Memory B cell (primary cell): ENCODE measurements at places on chromosomes 4 and X.

GRCh38 chr4:155944516-155944915 is 9.2 kb downstream of the CTSO start:
- no peak for DNase-seq

GRCh38 chrX:10986616-10987015 is 124.5 kb upstream of the HCCS start:
- DNase-seq, result no peak

- DNase-seq, result no peak
Observed at GRCh38 chr4:53128706-53129357, 237.0 kb downstream of the SCFD2 start.

DNA sequence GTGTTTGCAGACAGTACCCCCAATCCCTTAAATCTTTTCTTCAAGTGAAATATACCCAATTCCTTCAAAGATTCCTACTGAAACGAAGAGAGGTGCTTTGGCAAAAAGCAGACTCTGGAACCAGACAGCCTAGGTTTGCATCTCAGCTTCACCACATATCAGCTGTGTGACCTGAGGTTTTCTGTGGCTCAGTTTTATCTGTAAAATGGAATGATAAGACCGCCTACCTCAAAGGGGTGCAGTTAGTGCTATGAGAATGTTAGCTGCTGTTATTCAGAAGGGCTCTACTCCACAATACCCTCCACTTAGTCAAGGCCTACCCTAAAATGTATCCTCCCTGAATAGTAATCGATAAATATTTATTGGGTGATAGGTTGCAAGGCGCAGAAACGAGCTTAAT is 664 bp downstream of the PIR start:
- DNase-seq, result no peak

DNA sequence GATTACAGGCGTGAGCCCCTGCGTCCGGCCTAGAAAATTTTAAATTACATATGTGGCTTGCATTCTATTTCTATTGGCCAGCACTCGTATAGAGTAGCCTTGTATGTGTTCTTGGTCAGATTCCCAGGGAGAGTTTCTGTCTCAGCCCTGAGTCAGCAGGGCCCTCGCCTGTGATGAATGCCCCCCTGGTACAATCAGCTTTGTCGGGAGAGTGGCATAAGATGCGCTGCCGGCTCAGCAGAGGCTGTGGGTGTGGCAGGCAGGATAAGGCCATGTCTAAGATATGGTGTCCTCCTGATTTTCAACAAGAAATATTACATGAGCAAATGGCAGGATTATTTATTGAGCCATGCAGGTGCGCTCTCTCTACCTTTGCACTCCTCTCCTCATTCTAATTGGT is 1.6 kb upstream of the REELD1 start:
- DNase-seq, result no peak

GRCh38 chr4:84022564-84022963 is 476.5 kb downstream of the NKX6-1 start:
- DNase-seq, result no peak

DNA sequence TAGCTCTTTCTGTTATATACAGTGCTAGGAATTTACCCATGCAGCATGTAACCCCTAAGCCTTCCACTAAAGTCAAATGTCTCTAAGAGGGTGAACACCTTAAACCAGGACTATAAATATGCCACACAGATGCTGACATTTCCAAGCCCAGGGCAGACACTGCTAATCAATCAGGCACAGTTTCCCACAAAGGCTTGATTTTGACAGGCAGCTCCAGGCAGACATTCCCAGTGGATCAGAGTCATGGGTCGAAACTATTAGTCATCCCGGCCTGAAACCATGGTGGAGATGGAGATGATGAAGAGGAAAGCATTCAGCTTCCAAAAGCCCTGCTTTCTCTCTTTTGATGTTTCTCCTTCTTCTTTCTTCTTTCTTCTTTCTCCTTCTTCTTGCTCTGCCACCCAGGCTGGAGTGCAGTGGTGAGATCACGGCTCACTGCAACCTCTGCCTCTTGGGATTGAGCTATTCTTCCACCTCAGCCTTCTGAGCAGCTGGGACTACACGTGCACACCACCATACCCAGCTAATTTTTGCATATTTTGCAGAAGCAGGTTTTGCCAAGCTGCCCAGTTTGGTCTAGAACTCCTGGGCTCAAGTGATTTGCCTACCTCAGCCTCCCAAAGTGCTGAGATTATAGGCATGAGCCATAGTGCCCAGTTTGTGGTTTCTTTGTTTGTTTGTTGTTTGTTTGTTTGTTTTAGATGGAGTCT is 21.0 kb upstream of the SORCS2 start:
- DNase-seq, result no peak

DNA sequence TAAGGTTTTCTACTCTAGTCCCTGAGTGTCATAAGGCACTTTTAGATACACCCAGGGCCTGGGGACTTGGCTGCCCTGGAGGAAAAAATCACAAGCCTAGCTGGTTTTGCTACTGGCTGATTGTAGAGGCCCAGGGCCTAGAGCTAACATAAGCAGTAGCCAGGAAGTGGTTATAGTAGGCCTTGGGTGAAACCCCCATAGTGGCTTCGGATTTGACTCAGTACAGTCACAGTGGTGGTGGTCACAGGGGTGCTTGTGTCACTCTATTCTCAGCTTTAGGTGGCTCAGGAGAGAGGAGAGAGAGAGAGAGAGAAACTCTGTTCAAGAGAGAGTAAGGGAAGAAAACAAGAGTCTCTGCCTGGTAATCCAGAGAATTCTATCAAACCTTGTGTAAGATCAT is 194.5 kb upstream of the EDA2R start:
- no peak for DNase-seq

DNA sequence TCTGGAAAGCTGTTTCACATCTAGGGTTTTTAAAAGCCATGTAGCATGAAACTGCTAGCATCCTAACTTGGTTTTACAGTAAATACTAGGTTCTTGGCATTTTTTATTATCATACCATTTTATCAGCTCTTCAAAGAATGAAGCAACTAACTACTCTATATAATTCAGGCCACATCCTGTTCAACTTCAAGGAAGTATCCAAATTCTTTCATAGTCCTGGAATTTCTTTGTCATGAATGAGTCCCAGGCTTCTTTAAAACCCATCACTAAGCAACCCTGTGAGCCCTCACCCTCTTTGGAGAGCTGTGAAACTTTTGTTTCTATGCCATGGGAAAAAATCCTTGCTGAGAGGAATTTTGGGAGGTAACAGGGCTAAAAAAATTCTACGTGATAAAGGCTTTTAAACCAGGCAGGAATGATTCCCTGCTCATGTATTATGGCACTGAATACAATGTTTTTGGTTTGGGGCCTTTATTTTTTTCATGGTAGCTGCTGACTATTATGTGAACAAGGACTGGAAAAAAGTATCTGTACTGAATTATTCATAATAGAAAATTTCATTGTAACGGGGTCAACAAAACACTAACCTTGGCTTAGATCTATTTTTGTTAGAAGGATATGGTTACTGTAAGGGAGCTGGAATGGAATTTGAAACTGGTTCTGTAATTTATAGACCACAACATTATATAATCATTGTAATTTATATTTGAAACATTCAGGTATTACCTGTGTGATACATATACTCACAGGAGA is 164.9 kb downstream of the DCTD start:
- no peak for DNase-seq
